Activated CD8-positive, alpha-beta T cell treated with anti-CD3 and anti-CD28 coated beads for 36 hours (primary cell): ENCODE measurements at places on chromosomes 7 and 10. TPM values are rescaled to one million over a fixed set of nuclear protein-coding genes. Genes with fewer than 3 reads are reported as not detected.

Gene SNCG
- total RNA-seq: not detected

Gene EBF3
- total RNA-seq: not detected

Gene OR13A1
- not detected for total RNA-seq

Gene INSYN2A
- not detected for total RNA-seq

Gene CC2D2B
- not detected for total RNA-seq

Gene SPDYE5
- total RNA-seq: 0.18 TPM

Gene ADCY1
- 0.07 TPM for total RNA-seq

Gene NSUN6
- 21.3 TPM for total RNA-seq

Gene BMPER
- total RNA-seq: not detected

Gene TMEM140
- 6.2 TPM for total RNA-seq

Gene CALML3
- total RNA-seq: not detected

Gene NOC3L
- 46.6 TPM for total RNA-seq

Gene ENTPD1
- 4.6 TPM for total RNA-seq

Gene LOXL4
- total RNA-seq: not detected

Gene MAGI2
- total RNA-seq: 0.09 TPM

Gene SH2D4B
- 0.11 TPM for total RNA-seq
